T-helper 17 cell (primary cell): ENCODE measurements at places on chromosomes 1 and 21. TPM values are rescaled to one million over a fixed set of nuclear protein-coding genes. Genes with fewer than 3 reads are reported as not detected.

- no peak for DNase-seq
These were observed 4.8 kb upstream of the GPR37L1 start for GRCh38 chr1:202117898-202118371.

- no peak for DNase-seq
These were observed 8.5 kb downstream of the VPS45 start for GRCh38 chr1:150076066-150076465.

COQ8A gene
- total RNA-seq: 37.3 TPM

MYCL gene
- 1.2 TPM for total RNA-seq
